ENCODE measurements at places on chromosomes 1 and 21. TPM values are rescaled to one million over a fixed set of nuclear protein-coding genes. Genes with fewer than 3 reads are reported as not detected.

Gene AVPR1B
- polyA plus RNA-seq: 0.70 TPM

Gene PKP1
- polyA plus RNA-seq: 0.24 TPM

Gene CYP4A22
- polyA plus RNA-seq: not detected

Gene DNAI4
- 2.1 TPM for polyA plus RNA-seq

Gene KRTAP12-2
- not detected for polyA plus RNA-seq

Gene CLCA1
- not detected for polyA plus RNA-seq

Gene SLX9
- 33.7 TPM for polyA plus RNA-seq

Gene USP33
- polyA plus RNA-seq: 36.3 TPM
